ENCODE measurements at places on chromosomes 5 and 9.
A peak's percentile ranks its signal among the peaks of the same experiment; 100 is the strongest.

DNA sequence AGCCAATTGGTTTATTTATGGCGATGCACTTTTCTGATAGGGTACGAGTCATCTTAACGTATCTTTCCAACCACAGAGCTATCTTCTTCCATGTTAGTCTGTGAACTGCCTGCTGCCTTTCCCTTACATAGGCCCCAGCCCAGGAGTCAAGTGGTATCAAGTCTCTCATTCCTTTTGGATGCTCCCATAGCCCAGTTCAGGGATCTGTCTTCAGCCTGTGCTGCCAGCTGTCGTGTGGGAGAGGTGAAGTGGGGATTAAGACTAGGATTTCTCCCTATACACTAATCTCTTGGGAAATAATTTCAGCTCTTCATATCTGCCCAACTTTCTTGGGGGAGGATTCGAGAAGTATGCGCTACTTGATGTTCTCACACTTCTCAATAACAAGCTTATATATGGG, 475.7 kb downstream of the EBF1 start:
- no peak for DNase-seq

GRCh38 chr9:68998385-68998784, 15.5 kb downstream of the PRKACG start:
- DNase-seq = no peak

DNA sequence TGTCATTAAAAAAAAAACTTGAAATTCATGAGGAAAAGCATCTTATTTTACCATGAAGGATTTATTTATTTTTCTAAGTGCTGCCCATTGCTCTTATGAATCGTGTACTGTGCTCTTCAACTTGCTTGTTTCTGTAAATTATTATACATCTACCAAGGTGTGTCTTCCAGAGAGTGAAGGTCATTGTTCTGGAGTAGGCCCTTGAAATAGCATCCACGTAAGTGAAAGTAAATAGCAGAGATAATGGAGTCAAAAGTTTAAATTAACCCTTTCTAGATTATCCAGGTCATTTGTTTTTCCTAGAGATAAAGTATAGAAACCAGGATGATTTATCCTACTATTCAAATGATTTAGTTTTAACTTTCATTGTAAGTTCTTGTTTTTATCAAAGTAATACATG, 473.1 kb downstream of the DIRAS2 start:
- no peak for DNase-seq

- DNase-seq = no peak
Observed at GRCh38 chr5:39587675-39588074, 162.9 kb upstream of the DAB2 start.

GRCh38 chr9:30534896-30535295, 1849.5 kb upstream of the ACO1 start:
- DNase-seq = no peak

GRCh38 chr5:179599973-179600372, 23.5 kb downstream of the HNRNPH1 start:
- DNase-seq = peak; percentile 87

Measured in inflammatory macrophage treated with lipopolysaccharide for 4 hours (primary cell).